ENCODE measurements at places on chromosomes 16 and 17.

GRCh38 chr16:53913920-53914319 is 210.0 kb downstream of the FTO start:
- no peak for DNase-seq

DNA sequence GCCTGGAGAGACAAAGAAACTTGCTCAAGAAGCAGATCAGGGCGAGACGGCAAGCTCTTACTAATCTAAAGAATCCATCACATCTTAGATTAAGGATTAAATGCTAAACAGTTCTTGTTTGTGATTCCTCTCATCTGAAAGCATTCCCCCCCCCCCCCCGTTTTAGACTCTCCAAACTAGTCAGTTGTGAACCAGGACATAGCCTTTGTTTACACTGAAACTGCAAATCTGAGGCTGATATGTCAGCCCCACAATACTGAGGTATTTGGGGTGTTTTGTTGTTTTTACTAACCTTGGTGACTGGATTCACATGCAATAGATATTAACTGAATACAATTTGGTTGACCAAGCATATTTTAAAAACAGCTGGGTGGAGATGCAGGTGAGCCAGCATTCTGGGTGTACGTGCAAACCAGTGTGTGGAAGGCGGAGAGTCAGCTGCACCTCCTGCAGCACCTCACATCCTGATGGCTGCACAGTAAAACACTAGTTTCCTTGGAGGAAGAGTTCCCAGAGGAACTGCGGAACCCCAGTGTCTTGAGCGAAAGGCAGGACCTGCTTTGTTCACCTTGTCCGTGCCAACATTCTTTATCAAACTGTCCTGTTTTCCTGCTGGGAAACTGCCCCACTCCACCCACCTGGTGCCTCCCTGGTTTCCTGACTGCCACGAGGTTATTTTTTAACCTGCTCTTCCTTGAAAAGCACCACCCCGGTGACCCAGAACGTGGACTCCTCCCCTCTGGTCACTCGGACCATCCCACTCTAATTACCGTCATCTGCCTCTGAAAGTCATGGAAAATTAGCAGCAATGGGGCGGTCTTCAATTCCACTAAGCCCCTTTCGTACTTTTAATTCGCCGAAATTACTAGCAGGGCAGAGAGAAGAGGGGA is 1.2 kb upstream of the YPEL2 start:
- no peak for DNase-seq

- no peak for DNase-seq
Measured at GRCh38 chr16:51607201-51607651, 456.2 kb upstream of the SALL1 start.

DNA sequence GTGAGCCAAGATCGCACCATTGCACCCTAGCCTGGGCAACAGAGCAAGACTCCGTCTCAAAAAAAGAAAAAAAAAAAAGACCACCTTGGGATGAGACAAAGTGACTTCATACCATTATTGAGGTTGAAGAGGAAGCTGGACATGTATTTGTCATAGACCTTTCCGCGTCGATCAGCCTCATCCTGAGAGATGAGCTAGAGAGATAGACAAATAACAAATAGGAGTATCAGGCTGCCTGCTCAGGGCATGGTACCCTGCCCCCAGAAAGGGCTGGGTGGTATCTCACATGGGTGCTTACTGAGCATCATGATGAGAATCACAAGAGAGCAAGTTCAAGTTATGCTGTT is 22.1 kb downstream of the CNTNAP1 start:
- no peak for DNase-seq

GRCh38 chr17:81923302-81924260 is 4.0 kb downstream of the MAFG start:
- DNase-seq = peak; percentile 79

DNA sequence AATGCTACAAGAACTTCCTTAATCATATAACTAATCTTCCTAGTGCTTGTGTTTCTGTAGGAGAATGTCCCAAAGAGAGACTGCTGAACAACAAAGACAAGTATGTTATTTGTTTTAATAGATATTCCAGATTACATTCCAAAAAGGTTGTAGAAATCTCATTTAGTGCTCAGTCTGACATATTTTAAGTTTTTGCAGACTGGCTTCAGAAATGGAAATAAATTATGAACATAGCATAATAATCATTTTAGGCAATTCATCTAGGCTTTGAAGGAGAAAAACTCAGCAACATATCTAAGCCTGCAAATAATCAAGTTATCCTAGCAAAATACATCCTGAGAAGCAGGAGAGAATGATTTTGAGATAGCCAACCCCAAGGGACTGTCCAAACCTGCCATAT is 171.6 kb upstream of the CDH5 start:
- no peak for DNase-seq

DNA sequence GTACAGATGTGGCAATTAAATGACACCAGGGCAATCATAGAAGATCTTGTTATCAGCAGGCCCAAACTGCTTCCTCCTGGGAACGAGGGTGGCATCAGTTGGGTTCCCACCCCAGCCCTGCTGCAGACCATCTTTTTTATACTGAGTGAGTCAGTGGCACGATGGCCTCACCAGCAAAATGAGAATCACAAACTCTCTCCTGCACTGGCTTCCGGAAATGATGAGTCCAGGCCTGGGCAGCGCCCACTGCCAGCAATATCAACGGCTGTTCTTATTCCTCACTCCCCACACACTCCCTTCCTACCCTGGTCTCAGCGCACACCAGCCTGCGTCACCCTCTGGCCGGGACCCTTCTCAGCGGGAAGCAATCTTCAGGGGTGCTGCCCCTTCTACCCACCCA is 340.3 kb downstream of the FOXL1 start:
- no peak for DNase-seq

Measured in urothelium cell line (cell line).